CD4-positive, alpha-beta T cell treated with Interleukin-4 for 1 hour (primary cell): ENCODE measurements at places on chromosomes 2 and 18.

DNA sequence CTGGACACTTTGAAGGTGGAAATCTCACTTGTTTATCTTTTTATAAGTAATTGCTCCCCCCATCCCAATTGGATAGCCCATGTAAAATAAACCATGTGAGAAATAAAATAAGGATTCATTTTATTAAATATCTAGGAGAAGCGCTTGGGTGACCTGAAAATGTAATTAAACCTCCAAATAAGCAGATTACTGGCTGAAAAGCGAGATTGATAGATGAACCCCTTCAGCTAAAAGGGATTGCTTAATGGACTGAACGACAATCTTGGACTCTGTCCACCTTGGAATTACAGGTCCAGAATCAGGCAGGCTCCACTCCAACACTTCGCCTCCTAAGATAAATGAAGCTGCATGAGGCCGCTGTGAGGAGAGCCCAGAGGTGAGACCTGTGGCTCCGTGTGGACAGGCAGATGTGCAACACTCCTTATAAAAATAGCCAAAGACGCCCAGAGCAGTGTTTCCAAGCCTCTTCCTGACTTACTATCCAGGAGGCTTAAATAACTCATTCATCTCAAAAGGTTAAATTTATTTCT, 441.5 kb downstream of the MTX2 start:
- no peak for DNase-seq

DNA sequence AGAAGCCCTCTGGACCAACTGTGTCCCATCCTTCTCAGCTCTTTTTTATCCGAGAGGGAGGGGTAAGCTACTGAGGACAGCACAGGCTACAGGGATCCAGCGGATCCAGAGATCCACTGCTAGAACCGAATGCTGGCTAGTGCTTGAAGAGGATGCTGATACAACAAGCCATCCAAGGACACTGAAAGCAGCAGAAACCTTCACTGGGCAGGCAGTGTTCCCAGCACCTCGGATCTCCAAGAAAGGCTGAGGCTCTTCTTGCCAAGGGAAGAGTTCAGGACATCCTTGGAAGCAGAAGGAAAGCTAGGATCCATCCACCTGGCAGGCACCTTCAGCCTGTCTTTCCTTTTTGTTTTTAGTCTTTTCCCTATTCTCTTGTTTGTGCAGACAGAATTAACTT, 13.2 kb upstream of the FHOD3 start:
- DNase-seq: no peak

GRCh38 chr2:145752091-145752806, 1232.3 kb upstream of the ZEB2 start:
- DNase-seq: no peak

- DNase-seq: peak; percentile 15
Measured at GRCh38 chr18:69636529-69637301, 236.0 kb downstream of the DOK6 start.

DNA sequence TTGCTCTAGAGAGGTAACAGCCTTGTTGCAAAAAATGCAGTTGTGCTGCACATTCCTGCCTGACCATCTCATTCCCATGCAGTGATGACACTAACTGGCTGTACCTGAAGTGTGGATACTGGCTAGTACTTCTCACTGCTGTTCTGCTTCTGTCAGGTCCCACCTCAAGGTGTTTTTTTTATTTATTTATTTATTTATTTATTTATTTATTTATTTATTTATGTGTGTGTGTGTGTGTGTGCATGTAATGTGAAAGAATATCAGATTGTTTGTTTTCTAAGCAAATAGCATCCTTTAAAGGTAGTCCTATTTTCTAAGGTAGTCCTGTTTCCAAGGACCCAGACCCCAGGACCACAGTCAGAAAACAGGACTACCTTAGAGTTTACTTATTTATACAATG, 87.2 kb upstream of the SYT4 start:
- DNase-seq: no peak

- DNase-seq: no peak
Measured at GRCh38 chr2:191385416-191386160, 140.4 kb downstream of the MYO1B start.

DNA sequence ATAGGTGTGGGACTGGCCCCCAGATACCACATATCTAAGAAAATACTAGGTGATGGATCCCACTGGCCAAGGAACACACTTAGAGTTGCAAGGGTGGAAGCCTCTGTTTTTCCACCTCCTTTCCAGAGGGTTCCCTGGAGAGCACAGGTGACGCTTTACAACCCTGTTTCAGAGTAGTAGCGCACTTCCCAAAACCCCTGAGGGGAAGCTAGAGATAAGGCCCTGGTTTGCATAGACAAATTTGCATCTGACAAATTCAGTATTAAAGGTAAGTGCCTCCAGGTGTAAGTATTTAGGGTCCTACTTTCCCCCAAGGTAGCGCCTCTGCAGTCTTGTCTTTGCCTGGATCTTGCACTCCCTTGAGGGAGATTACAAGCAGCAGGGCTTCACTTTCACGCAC, 474 bp upstream of the CERKL start:
- DNase-seq: no peak
